Astrocyte of the spinal cord (primary cell): ENCODE measurements at places on chromosomes 2 and 18.
A peak's percentile ranks its signal among the peaks of the same experiment; 100 is the strongest.

DNA sequence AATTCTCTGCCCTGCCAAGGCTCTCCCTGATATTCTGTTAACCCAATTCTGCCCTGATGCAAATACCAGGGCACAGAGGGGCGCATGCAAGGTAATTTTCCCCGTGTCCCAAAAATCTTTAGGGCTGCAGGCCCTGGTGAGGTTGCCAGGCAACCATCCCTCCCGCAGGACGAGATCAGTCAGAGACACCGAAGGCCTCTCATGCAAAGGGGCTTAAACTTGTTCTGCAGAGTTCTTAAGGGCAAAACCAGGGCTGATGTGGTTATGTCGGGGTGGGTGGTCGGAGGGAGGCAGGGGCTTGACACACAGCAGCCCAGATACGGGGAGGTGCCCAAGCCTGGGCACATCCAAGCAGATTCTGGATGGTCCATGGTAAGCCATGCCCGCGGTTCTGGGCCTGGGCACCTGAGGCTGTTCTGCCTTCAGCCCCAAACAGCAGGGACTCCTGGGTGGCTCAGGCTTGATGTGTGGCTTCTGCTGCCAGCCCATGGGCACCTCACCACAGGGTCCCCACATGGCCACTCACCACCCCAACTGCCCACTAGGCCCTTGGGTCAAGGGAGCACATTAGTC lies 27.2 kb downstream of the STEAP3 start:
- DNase-seq: no peak

DNA sequence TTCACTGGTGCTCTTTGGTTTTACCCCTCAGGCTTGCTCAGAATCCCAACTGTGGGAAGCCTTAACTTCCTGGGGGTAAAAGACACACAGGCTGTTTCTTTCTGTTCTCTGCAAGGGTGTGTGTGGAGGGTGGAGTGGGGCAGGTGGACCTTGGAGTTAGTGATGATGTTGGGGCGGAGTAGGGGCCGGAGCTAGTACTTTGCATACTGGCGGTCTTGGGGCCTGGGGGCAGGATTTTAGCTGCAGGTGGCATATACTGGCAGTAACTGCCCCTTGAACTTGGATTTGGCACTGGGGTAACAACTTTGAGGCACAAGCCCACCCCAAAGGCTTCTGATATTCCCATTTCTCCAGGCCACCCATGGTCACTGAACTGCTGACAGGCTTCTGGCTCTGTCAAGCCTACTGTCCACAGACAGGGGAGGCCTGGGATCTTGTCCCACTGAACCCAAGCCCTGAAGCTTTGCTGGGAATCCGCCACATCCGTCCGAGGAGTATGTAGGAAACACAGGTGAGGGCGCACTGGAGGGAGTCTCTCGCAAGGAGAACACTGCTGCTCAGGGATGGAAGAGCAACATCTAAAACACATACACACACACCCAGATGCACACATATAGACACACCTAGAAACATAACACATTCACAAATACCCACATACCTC lies 258.9 kb downstream of the DYSF start:
- no peak for DNase-seq

DNA sequence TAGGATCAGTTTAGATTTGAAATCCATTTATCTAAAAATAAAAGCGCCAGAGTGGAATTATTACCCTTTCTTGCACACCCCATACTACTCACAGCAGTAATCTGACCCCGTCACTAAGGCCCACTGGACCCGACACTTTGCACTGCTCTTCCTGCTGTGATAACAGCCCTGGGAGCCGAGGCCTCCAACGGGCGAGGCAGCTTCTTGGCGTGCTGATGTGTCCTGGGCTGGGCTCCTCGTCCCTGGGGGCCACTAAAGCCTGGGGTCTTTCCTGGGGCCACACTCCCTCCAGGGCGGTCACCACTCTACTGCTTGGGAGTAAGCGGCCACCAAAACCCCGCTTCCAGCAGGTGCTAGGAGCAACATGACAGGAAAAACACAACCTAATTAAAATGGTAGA lies 61.7 kb downstream of the ZAP70 start:
- DNase-seq: no peak

GRCh38 chr18:50862401-50862800 lies 16.5 kb upstream of the ME2 start:
- no peak for DNase-seq

DNA sequence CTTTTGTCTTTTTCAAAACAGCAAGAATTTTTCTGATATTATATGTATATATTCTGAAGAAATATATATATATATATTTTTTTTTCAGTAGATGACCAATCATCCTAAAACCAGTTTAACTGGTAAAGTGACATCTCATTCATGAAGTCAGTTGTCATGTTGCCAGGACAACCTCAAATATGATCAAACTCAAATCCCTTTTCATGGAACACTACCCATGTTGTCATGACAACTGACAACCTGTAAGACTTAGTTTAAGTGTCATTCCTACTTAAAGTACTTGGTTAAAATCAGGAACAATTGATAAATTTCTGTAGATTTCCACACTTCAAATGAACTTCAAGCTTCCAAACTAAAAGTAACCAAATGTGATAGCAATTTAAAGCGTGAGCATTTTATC lies 101.8 kb upstream of the ERBB4 start:
- DNase-seq: no peak

- DNase-seq: peak; percentile 42
Observed at GRCh38 chr18:63974991-63975390, 5.1 kb downstream of the SERPINB8 start.
